Karpas-422 (cell line): ENCODE measurements at places on chromosomes 2 and 18.

DNA sequence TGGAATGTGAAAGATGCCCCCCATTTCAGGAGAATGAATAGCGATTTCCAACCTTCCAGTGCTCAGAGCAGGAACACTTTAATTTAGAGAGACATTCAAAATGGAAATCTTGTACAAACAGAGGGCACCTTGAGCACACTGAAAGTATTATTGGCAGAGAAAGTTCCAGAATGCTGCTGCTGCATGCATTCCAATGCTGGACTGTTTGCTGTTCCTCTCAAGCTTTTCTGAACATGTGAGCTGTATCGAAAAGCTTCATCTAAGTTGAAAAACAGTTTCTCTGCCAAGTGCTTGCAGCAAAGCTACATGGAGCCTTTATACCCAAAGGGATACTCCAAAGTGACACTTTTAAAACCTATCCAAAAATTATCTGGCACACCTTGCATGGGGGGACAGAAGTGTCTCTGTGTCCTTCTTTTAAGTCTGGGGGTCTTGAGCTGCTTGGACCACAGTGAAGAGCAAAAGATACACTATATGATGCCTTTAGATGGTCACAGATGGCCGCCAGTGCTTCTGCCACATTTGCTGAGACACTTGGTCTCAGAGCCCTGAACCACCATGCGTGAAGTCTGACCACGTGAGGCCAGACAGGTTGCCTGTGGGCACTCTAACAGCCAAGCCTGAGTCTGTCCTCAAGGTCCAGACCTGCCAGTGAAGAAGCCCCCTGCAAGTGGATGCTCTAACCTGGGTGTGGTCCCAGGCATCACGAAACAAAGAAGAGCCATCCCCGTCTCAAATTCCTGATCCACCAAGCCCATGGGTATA is 18.8 kb downstream of the UXS1 start:
- DNase-seq, result no peak

DNA sequence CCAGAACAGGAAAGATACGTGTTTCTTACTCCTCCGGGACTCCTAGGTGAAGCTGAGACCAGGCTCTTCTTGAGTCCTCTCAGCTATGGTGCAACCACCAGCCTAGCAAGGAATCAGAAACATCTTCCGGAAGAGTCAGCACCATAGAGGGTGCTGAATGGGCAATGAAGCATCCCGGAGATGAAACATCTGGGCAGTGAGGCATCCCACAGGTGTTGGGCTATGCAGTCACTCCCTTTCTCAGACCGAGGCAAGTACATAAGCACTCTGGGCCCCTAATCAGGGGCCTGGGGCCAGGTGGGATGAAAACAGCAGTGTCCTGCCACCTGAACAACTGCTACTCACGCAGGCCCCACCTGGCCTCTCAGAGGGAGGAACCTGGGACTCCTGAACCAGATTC is 1.4 kb upstream of the CAPN10 start:
- peak; percentile 89 for DNase-seq

DNA sequence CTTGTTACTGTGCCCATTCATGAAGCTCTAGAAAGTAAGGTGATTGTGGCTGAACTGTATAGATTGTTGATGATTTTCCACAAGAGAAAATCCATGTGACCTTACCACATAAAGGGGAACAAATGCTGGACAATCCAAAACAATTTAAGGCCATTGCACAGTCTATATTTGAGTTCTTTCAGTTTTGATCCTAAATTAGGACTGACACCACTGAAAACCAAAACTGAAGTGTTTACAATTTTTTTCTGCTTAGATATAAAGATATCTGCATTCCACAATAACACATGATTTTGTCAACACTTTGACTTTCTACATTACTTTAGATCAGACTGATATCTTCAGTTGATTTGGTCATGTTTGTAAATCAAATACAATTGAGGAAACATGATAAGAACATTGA is 123.6 kb upstream of the SLC38A11 start:
- DNase-seq, result no peak

DNA sequence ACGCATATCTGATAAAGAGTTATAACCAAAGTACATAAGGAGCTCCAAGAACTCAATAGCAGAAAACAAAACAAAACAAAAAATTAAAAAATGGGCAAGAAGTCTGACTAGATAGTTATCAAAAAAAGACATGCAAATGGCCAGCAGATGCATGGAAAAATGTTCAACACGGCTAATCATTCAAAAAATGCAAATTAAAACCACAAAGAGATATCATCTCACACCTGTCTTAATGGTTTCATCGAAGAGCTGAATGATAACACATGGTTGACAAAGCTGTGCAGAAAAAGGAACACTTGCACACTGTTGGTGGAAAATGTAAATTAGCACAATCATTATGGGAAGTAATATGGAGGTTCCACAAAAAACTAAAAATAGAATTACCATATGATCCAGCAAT is 751.3 kb upstream of the POU3F3 start:
- peak; percentile 57 for DNase-seq

GRCh38 chr18:50847192-50847591 is 27.4 kb upstream of the MRO start:
- DNase-seq, result no peak

DNA sequence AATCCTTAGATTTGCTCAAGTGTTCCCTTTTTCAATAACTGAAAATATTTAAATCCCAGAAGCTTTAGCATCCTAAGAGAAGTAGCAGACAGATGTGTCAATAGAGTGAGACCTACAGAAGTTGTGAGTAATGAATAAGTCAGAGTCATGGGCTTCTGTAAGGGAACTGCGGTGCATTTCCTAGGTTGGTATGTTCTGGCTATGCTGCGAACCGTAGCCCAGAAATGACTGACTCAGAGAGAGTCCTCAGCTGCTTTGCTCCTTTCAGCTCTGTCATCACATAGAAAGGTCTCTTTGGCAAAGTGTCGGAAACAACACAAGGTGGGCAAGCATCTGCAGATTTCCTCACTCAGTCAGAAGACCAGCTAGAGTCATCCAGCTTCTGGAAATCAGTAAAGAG is 297.1 kb downstream of the ARHGAP15 start:
- DNase-seq, result no peak

DNA sequence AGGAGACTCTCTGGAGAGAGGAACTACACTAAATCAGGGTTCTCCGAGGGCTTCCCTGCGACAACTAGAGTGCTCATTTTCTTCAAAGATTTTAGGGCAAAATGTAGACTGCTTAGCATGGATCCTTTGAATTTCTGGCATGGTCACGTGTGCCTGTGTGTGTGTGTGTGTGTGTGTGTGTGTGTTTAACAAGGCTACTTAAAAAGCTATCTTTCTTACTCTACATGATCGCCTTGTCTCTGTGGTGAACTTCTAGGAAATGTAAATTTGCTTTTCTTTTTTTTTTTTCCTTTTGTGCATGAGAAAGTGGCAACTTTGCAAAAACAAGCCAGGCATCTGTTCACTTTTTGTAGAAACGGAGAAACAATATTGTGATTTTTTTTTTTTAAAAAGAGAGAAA is 43.9 kb downstream of the SOX11 start:
- peak; percentile 42 for DNase-seq

GRCh38 chr18:63342206-63342605 is 22.6 kb upstream of the BCL2 start:
- peak; percentile 80 for DNase-seq

DNA sequence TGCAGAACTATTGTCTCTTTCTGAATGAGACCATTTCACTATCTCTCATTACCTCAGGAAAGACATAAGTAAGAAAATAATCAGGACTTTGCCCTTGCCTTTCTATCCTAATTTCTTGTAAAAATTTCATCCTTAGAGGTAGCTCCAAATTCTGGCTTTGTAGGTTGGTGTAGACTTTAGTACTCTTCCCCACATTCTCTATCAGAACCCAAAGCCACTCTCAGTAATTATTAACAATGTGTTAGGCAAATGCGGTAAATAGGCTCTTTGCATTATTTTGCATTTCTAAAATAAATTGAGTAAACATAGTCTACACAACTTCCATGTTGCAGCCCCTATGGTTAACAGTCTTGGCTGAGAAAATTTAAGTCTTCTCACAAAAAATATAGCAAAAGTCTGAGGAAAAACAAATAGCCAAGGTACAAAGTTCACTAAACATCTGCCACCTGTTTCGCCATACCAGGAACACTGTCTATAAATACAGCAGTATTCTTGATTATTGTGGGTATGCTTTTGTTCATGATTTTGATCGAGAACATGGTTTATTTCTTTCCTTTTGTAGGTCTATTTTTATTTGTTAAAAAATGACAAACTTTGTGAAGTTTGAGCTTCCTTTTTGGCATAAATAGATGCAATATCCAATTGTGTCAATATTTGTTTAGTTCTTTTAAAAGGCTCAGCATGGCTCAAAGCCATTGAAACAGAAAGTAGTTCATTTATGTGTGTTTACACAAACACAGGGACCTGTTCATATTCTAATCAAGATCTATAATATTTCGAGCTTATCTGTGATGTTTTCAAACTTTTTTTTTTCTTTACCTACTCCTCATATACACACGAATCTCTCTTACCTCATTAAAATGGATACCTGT is 1061.5 kb downstream of the CNTNAP5 start:
- DNase-seq, result no peak

GRCh38 chr2:212237350-212238095 is 301.1 kb downstream of the ERBB4 start:
- DNase-seq, result no peak

GRCh38 chr18:3061581-3062312 is 48.8 kb upstream of the LPIN2 start:
- no peak for DNase-seq

DNA sequence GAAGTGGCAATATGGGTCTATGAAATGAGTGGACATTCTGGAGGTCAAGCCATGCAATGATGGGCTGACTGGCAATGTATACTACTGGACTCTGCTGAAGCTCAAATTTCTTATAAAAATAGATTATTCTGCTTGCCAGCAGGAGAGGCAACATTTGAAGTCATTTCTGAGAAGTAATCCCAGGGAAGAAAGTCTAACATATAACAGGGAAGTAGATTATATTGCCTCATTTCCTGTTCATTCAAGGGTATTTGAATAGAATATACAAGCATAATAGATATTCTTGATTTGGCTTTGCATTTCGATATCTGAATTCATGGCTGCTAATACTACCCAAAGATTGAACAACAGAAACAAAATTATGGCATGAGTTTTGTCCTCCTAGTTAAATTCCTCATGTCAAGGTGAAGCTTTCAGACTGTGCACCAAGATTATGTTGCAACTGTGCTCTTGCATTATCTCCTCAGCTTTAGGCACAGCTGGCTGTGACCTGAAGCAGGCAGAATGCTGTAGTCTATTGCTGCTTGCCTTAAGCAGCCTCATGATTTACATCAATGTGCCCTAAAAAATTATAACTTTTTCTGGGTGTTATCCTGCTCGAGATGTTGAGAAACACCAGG is 13.3 kb upstream of the TMX3 start:
- no peak for DNase-seq

- DNase-seq, result peak; percentile 84
Measured at GRCh38 chr2:182717816-182718215, 1.8 kb downstream of the DNAJC10 start.

DNA sequence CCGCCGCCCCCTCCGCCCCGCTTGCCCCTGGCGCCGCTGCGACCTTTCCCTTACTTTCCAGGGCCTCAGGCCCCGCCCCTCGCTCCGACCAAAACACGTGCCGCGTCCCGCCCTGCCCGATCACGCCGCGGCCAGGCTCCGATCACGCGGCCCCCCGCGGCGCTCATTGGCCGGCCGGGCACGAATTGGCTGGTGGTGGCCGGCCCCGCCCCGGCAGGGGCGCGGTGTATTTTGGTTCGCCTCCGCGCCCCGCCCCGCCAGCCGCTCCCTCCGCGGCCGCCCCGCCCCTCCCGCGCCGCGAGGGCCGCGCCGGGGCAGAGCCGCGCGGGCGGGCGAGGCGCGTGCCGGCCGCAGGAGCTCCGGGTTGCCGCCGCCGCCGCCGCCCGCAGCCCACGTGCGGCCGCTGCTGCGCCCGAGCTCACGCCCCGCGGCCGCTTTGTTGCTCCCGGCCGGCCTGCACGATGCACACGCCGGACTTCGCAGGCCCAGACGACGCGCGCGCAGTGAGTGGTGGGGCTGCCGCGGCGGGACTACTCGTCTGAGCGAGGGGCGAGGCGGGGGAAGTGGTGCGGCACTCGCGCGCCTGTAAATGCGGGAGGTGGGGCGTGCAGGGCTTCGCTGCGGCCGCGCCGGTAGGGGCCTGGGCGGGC is at the start of gene KLF11:
TSS of gene KLF11 (plus strand) at position 295 of the 650 bp plus-strand sequence. CDS start at position 462, 167 bp downstream.
- DNase-seq, result no peak

- DNase-seq, result no peak
Measured at GRCh38 chr2:201806442-201807170, at the start of gene CDK15. CDK15 (plus strand) TSS chr2:201806537; CDS start chr2:201806665, 128 bp downstream.

DNA sequence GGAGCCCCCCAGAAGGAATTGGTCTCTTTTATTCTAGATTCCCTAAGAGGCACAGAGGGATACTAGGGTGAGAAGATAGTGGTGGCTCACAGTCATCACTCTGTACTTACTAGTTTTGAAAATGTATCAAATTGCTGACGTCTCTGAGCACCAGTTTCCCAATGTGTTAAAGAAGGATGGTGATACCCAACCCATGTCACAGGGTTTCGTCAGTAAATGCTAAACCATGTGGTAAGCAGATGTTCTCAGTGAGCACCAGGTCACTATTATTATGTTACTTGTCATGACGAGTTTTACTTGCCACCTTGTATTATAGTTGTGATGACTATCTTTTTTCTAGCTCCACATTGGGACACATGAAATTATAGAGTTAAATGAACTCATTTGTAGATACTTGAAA is 54.7 kb downstream of the NEDD4L start:
- no peak for DNase-seq

GRCh38 chr18:22684268-22684667 is 248.9 kb upstream of the RBBP8 start:
- no peak for DNase-seq

DNA sequence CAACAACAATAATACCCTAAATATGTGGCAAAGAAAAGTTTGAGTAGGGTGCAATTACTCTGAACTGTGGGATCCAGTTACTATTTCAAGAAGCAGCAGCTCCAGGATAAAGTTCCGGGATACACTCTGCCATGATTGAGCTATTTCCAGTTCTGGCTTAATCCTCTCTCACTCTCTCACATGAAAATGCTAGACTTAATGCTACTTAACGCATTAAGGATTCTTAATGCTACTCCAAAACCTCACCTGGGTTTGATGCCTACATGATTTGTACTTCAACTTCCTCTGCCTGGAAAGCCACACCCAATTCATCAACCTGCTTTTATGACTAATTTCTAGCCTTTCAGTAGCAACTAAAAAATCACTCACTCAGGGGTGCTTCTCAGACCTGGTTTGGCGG is 151.1 kb upstream of the HNMT start:
- DNase-seq, result no peak

- DNase-seq, result no peak
Measured at GRCh38 chr2:224220586-224221255, 181.2 kb downstream of the FAM124B start.

DNA sequence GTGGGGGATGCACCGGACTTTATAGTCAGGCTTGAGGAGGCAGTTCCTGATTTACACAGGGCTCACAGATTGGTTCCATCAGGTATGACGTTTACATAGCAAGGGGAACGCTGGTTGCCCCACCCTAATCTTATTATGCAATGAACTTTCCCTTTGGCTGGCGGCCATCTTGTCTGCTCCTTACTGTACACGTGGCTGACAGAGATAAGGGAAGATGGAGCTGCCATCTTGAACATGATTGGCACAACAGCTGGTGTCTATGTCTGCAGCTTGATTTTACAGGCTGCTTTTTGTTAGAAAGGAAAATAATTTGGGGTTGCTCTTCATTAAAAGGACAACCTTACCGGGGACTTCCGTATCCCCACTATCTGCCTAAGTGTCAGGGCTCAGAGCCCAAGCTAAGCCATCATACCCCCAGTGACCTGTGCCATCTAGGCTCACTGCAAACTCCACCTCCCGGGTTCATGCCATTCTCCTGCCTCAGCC is 33.5 kb upstream of the ATG16L1 start:
- no peak for DNase-seq
